ENCODE measurements at places on chromosomes 13 and 19. TPM values are rescaled to one million over a fixed set of nuclear protein-coding genes. Genes with fewer than 3 reads are reported as not detected.

TMEM150B gene
- not detected for total RNA-seq

METTL21C gene
- total RNA-seq, result not detected

PPM1N gene
- total RNA-seq, result 0.90 TPM

RFPL4AL1 gene
- not detected for total RNA-seq

ZNF763 gene
- 0.90 TPM for total RNA-seq

ZNF728 gene
- total RNA-seq, result not detected

CD70 gene
- total RNA-seq, result not detected

- no peak for DNase-seq
Measured at GRCh38 chr19:1942934-1943555, 2.1 kb downstream of the CSNK1G2 start.

GRCh38 chr13:97004096-97004876 lies 10.0 kb upstream of the OXGR1 start:
- DNase-seq, result peak; percentile 68

- no peak for DNase-seq
Measured at GRCh38 chr13:73412933-73413332, 354.1 kb downstream of the KLF5 start.

GRCh38 chr19:34325181-34325580 lies 39.8 kb upstream of the GPI start:
- DNase-seq, result no peak

DNA sequence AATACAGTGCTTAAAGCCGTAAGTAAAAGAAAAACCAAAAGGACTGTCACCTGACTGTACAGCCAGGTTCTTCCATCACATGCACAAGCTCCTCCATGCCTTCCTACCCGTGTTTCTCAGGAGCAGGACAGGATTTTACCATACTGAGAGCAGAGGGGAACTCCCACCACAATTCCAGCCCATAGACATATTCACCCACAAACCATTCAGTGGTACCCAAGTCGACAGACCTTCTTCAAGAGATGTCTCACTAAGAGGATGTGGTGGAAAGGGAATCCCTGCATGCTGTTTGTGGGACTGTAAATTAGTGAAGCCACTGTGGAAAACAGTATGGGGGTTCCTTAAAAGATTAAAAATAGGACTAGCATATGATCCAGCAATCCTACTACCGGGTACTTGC lies 66.9 kb upstream of the DOCK9 start:
- DNase-seq, result no peak

DNA sequence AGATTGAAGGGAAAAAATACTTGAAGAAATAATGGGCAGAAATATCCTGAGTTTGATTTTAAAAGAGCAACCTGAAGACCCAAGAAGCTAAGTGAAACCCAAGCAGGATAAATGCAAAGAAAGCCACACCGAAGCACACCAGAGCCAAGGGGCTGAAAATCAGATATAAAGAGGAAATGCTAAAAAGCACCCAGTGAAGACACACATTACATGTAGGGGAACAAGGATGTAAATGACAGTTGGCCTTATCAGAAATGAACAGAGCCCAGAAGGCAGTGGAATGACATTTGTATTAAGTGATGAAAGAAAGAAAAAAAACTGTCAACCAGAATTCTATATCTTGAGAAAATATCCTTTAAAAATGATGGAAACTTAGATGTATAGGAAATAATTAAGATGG lies 139.1 kb downstream of the SLC7A1 start:
- DNase-seq, result no peak

- no peak for DNase-seq
Measured at GRCh38 chr13:111484141-111484925, 163.9 kb downstream of the TEX29 start.

DNA sequence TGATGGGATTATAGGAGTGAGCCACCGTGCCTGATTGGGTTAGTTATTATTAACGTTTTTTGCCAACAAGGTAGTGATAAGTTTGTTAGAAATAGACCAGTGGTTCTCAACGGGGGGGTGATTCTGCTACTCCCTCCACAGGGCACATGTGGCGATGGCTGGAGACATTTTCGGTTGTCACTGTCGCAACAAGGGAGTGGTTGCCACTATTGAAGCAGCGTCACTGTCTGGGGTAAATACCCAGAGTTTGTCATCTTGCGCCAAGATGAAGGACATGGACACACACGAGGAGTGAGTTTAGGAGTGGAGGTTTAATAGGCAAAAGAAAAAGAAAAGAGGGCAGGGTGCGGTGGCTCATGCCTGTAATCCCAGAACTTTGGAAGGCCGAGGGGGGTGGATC lies 18.9 kb downstream of the ADGRE3 start:
- no peak for DNase-seq

DNA sequence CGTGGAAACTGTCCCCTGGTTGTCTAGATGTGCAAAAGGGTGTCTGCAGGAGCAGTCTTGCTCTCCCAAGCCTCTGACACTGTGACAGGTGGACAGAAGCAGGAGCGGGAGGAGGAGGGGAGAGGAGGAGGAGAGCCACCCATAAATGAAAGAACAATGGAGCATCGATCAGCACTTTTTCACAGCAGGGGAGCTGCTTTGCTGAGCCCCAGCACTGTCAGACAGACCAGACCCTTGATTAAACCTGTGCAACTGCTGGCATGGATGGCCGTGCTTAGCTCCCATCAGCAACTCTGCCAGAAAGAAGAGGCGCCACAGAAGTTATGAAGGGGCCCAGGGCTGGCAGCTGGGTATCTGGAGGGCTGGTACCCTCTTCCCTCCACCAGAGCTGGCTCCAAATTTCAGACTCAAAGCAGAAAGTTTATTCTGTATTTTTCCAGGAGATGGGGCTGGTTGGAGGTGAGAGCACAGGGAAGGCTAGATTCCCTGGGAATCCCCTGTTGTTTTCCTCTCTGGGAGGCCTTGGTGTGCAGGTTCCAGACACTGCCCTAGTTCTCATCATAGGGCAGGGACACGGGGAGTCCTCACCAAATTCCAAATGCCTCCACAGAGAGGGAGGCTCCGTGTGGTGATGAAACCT lies 1192.2 kb downstream of the UQCRFS1 start:
- no peak for DNase-seq

- DNase-seq, result peak; percentile 95
Measured at GRCh38 chr13:41496420-41497234, 39.3 kb downstream of the RGCC start.

DNA sequence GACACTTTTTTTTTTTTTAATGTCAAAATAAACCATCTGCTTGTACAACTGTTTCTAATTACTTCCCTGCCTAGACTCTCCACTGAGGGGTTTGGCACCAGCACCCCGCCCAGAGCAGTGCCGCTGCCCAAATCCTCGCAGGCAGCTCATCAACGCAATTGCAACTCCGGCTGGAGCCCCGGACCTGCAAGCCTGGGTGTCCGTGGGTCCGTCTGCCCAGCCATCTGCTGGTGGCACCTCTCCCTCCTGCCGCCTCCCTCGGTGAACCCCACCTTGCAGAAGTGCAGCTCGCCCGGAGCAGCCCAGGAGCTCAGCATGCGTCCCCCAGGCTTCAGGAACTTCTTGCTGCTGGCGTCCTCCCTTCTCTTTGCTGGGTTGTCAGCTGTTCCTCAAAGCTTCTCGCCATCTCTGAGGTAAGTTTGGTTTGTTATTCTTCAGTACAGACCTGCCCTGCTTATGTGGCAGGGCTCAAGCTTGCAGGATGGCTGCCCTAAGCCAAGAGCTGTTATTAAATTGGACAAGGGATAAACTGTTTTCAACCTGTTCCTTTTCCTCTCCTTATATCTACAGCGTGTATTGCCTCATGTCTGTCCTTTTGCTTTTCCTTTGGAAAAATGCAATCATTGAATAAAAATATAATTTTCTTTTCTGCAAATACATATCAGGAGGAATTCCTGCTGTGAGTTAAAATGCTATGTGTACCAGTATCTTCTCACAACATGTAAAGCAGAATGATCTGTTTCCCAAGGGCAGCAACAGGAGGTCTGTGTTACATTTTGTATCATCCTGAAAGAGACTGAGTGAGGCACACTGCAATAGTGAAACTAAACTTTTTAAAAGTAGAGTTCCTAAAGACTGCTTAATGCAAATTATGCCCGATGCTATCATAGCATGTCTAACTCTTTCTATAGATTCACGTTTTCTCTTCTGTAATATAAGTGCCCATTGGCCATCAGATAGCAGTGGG lies at the start of gene ITGBL1:
ITGBL1 (plus strand) TSS at position 157 of the 967 bp plus-strand sequence; CDS start at position 316, 159 bp downstream.
- peak; percentile 25 for DNase-seq

GRCh38 chr13:113573065-113573464 lies 11.5 kb upstream of the TFDP1 start:
- DNase-seq, result no peak

GRCh38 chr19:45881082-45881908 lies 4.6 kb downstream of the IRF2BP1 start:
- DNase-seq, result no peak

Data from IMR-90 (cell line).